Dermis lymphatic vessel endothelial cell (primary cell): ENCODE measurements at places on chromosomes 7 and 10. TPM values are rescaled to one million over a fixed set of nuclear protein-coding genes. Genes with fewer than 3 reads are reported as not detected.

The RNF32 gene
- total RNA-seq = 0.17 and 0.43 TPM in 2 replicates

The GIMAP8 gene
- 164 and 241 TPM in 2 replicates for total RNA-seq

The HOXA6 gene
- total RNA-seq = 1.8 and 2.7 TPM in 2 replicates

The ZNF503 gene
- 1.3 and 1.9 TPM in 2 replicates for total RNA-seq

The ASAH2 gene
- 0.60 and 0.65 TPM in 2 replicates for total RNA-seq

The ALOX5 gene
- not detected in 2 replicates for total RNA-seq

The PRSS1 gene
- total RNA-seq = not detected in 2 replicates

The TRIM50 gene
- not detected in 2 replicates for total RNA-seq

The CPEB3 gene
- total RNA-seq = 1.6 TPM in 2 replicates

The MYOZ1 gene
- not detected in 2 replicates for total RNA-seq

The FANK1 gene
- total RNA-seq = 0.22 and 1.1 TPM in 2 replicates

The FERD3L gene
- not detected in 2 replicates for total RNA-seq

The DNAJB12 gene
- total RNA-seq = 21.2 and 24.7 TPM in 2 replicates

The LLCFC1 gene
- total RNA-seq = not detected in 2 replicates

The FOXI2 gene
- total RNA-seq = not detected in 2 replicates

The NUTM2E gene
- total RNA-seq = not detected in 2 replicates

The GHRHR gene
- not detected in 2 replicates for total RNA-seq

The AKR1C2 gene
- 65.3 and 146 TPM in 2 replicates for total RNA-seq

The TASOR2 gene
- total RNA-seq = 39.4 and 64.1 TPM in 2 replicates

The PPP1R17 gene
- not detected in 2 replicates for total RNA-seq

The SEMA3E gene
- 0.11 and 1.0 TPM in 2 replicates for total RNA-seq

The TPST1 gene
- 25.6 and 29.3 TPM in 2 replicates for total RNA-seq

The LSM8 gene
- 43.8 and 51.6 TPM in 2 replicates for total RNA-seq

The GHITM gene
- 190 and 194 TPM in 2 replicates for total RNA-seq

The MMD2 gene
- total RNA-seq = not detected in 2 replicates

The SVOPL gene
- total RNA-seq = not detected in 2 replicates

The GIMAP5 gene
- total RNA-seq = 420 and 509 TPM in 2 replicates

The C10orf105 gene
- not detected in 2 replicates for total RNA-seq

The LRRC17 gene
- 0.26 and 0.43 TPM in 2 replicates for total RNA-seq
